Activated CD4-positive, CD25-positive, alpha-beta regulatory T cell treated with anti-CD3 and anti-CD28 coated beads, Interleukin-2, amount 50 U/mL, for 24 hours (primary cell): ENCODE measurements at places on chromosomes 11 and 22.

DNA sequence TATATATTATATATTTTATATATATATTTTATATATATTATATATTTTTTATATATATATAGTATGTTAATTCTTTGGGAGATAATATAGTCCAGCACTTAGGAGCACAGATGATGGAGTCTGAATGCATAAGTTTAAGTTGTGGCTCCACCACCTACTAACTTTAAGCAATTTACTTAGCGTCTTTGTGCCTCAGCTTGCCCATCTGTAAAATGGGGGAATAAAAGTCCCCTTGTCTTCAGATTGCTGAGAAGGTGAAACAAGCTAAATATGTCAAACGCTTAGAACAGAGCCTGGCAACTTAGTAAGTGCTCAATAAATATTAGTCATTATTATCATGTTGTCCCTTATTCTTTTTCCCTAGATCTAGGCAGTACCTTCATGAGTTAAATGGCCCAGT is 27.5 kb downstream of the DSCAML1 start:
- ATAC-seq: no peak

GRCh38 chr11:11430431-11430830 is 77.4 kb upstream of the CSNK2A3 start:
- ATAC-seq: no peak

GRCh38 chr11:121650351-121651256 is 197.8 kb upstream of the SORL1-AS1 start:
- ATAC-seq: peak; percentile 90

DNA sequence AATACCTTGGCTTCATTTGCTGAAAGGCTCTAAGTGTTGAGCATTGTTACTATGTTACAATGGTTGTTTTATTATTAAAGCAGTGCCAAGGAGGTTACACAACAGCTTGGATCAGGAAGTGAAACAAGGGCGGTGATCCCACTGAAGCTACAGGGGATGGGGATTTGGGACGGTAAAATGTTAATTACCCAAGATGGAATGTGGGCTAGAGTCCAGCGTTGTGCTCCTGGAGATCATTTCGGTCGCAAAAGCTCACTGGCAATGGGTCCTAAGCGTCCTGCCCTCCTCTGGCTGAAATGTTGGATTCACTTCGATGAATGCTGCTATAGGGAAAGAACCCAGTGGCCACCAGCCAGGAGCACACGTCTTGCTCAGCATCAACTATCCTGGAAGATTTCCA is 48.3 kb downstream of the FAM83F start:
- ATAC-seq: no peak

- ATAC-seq: no peak
Measured at GRCh38 chr11:76493040-76493439, 48.2 kb downstream of the EMSY start.

DNA sequence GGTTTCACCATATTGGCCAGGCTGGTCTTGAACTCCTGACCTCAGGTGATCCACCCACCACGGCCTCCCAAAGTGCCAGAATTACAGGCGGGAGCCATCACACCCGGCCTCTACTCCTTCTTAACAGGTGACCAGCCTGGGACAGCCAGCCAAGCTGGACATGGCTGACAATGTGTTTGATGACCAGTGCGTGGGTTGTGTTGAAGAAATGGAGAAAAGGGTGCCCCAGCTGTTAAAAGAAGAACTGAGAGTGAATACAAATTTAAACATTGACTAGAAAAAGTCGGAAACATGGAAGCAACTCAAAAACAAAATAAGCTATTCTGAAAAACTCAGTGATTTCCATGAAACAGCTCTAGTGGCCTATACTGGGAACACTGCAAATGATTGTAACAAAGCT is 86.5 kb upstream of the CLPB start:
- no peak for ATAC-seq

GRCh38 chr22:46286006-46286405 is 10.7 kb upstream of the GTSE1 start:
- no peak for ATAC-seq

DNA sequence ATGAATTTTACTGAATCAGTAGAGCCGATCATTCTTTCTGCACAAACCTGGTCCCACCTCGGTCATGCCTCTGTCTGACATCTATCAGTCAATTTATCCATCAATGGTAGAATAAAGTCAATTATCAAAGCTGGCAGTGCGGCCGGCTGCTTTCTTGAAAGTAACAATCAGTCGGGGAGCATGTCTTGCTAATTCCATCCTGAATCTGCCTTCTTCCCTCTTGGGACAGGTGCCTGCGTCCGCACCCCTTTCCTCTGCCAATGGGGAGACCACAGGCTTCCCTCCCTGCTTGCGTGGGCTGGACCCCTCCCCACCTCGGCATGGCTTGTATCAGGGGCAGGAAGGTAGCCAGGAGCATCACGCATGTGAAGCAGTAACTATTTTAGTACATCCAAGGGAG is 962.9 kb downstream of the BRD1 start:
- no peak for ATAC-seq

DNA sequence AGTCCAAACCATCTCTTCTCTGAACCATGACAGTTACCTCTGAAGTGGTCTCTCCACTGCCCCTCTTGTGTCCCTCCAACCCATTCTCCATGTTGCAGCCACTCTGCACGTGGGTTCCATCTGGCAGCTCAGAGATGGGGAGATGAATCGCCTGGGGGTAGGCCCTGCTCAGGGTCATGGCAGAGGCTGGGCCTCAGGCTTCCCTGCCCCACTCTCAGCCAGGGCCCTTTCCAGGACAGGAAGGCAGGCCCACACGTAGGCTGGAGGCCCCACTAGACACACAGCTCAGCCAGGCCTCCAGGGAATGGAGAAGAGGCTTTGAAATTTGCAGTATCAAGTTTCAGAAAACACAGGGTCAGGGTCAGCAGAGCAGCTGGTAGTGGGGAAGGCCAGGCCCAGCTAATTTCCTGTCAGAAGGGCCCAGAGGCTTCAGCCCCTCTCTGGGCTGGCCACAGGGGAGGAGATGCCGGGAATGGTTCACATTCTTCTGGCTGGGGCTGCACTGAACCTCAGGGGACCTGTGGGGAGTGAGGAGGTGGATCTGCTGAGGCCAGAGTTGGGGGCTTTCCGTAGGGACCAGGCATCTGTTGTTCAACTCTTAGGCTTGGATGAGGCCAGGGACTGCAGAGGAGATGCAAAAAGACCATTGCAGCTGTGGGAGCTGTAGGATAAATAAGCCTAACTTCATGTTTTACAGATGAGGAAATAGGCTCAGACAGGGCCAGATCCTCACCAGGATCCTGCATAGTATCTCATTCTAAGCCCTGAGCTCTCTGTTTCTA is 101.6 kb downstream of the SWAP70 start:
- ATAC-seq: no peak

- peak; percentile 32 for ATAC-seq
Measured at GRCh38 chr11:73716153-73717056, 44.5 kb downstream of the RAB6A start.

DNA sequence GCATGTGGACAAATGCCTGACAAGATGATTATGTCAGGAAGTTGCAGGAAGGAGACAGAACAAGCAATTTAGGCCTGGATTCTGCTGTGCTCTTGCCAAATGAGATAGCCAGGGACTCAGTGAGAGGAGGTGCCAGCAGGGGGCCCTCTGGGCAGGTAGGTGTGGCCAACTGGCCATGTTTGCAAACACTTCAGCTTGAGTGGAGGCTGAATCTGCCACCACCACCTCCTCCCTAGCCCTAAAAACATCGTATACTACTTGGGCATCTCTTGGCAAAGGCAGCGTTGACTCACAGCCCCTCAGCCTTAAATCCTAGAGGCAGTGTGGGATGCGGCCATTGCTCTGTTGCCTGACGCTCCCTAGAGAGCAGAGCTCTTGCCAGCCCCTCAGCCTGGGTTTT is 95.1 kb upstream of the PLET1 start:
- no peak for ATAC-seq

DNA sequence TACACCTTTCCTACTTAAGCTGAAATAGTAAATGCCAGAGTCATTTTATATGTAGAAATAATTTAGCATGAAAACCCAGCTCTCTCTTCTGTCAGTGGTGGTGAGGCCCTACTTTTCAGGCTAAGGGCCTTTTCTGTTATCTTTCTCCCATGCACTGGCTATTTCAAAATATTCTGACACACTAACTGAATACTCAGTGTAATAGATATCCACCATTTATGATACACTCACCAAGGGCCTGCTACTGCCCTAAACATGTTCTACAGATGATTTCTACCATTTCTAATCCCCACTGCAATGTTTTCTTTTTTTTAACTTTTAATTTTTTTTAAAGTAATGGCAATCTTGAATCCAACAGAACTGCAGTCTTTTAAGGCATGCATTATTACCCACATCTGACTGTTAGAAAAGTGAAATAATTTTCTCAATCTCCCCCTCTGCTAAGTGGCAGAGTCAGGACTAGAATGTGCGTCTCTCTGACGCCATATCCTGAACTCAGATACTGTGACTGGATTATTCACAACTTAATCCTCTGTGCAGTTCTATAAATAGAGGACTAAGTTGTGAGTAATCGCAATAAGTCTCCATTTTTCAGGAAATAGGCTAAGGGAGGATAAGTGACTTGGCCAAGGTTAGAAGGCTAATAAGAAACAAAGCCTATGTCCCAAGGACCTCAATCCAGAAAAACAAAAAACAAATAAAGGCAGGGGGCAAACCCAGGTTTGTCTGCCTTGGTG is 44.0 kb downstream of the GRAMD1B start:
- ATAC-seq: no peak

DNA sequence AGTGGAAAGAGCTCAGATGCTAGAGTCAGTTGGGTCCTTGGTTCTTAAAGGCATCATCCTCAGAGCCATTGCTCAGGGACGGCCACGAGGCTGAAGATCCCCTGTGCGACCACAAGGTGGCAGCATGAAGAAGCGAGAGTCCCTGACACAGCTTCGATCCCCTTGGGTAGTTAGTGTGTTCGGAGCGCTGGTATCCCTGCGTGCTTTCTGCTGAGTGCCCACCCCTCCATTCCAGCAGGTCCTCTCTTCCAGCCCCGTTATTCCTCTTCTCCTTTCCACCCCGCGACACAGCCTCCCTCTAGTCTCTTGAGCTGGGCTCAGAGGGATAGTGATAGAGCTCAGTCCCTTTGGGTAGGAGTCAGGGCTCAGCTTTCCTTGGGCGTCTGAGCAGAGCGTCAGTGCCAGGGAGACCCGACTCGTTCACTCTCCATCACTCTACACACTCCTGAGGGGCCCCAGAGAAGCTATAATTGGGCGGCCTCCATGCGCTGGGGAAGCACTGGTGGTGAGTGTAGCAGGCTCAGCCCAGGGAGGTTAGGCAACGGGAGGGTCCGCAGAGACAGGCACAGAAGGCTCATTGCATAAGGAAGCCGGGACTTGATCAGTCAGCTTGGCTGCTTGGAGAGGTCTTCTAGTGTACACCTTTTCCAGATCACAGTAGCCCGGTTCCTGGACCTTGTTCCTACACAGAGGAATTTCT is at the start of gene OR51D1:
TSS of gene OR51D1 (plus strand) at position 516 of the 700 bp plus-strand sequence. CDS start 2,314 bp downstream, outside the sequence.
- ATAC-seq: peak; percentile 80

DNA sequence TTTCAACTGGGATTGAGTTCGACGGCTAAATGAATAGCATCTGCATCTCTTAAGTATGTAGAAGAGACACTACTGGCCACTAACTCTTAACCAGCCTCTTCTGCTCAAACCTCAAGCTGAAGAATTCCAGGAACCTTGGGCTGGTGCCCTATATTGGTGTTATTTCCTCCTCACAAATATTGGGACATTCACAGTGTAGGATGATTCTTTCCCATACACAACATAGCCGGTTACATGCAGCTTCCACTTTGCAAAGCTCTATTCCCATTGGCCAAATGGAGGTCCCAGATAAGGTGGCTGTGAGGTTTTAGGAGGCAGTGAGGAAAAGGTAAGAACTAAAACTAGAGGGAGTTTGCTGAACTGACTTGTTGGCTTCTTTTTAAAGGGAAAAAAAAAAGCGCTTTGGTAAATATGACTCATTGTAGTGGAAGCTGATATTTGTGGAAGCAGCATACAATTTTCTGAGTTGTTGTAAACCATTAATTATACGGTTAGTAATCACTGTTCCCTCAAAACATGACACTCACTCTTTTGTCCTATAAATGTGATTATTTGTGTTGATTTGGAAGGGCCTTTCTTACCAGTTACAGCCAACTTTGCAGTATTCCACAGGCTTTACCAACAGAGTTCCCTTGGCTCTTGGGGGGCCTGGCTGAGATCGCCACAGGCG is 17.6 kb downstream of the C22orf31 start:
- no peak for ATAC-seq

GRCh38 chr11:87423161-87423560 is 385.4 kb downstream of the TMEM135 start:
- no peak for ATAC-seq

DNA sequence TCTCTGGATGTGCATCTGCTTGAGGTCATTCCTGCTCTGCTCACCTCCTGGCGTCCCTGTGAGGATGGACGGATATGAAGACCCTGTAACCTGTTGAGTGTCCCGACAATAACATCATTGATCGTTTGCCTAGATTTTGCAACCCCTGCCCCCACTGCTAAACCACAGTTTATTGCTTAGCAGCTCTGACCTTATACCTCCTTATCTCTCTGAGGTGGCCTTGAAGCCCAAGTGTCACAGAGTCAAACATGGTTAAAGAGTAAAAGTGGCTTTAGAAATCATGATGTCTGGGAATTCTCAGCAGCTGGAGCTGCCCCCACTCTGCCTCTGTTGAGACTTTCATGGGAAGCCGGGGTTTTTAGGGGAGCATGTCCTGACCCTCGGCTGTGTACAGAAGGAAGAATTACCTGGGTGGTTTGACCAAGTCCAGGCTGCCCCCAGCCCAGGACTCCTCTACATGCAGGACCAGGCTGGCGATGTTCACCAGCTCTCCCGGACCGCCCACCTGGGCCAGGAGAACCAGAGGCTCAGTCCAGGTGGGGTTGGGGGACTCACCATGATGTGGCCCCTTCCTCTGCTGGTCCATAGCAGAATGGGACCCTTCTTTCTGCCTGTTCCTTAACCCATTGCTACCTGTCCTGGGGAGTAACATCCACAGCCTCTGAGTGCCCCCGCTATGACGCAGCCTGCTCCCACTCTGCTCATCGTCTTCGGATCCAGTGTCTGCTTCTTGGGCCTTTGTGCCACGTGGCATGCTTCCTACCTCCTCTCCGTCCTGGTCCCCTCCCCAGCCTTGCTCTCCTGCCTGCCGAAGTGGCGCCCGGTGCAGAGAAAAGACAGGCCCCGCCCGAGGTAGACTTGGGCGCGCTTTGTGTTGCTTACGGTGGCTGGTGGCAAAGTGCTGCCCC is 33.4 kb upstream of the FTH1 start:
- ATAC-seq: no peak

DNA sequence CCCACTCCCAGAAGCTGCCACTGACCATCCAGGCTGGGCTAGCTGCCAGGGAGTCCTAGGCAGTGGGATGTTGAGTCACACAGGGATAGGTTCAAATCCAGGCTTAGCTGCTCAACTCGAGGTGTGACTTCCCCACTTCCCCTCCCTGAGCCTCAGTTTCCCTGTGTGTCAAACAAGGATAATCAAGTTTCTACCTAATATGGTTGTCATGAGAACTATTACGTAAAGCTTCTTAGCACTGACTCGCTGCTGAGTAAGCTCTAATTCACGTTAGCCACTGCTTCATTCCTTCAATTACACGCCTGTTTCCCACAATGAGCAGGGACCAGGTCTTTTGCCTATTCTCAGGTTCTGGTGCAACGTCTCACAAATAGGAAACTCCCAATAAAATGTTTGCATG is 67.7 kb downstream of the SEZ6L start:
- ATAC-seq: no peak
